ENCODE measurements at places on chromosomes 2 and 18.

DNA sequence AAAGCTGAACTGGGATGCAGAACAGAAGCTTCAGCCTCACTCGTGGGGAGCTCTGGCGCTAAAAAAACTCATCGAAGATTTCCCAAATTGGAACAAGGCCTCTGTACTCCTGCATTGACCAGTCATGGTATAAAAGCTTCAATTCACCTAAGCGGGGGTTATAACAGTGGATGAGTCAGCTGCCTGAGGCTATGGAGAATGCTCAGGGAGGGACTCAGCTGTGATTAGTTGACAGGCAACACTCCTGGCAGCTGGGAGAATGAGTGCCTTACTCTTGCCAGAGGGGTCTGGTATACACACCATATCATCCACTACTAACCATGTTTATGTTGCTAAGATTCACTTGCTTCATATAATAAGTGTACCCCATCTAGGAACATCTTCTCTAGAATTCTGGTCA is 350.6 kb upstream of the VRK2 start:
- no peak overlapping the region for H3K4me3 ChIP-seq
- H3K27ac ChIP-seq = no peak overlapping the region
- H3K27me3 ChIP-seq = no peaks in the 10 kb centered on the region

DNA sequence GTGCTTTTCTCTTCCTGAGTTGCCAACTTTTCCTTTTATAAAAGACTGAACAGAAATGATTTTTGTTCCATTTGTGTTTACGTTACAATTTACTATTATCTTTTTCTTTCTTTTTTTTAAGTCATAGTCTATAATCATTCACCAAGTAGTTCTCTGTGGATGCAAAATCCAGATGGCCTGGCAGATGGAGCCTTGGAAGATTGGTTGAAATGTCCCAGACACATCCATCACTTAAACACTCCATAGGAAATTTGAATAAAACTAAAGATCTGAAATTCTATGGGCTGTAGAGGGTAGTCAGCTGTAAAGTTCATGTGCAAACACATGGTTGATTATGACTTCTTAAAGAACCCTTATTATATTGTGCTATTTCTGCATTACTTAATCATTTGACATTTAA is 164.8 kb upstream of the DOCK10 start:
- no peaks in the 10 kb centered on the region for H3K36me3 ChIP-seq
- no peak overlapping the region for H3K4me3 ChIP-seq
- H3K27ac ChIP-seq = no peak overlapping the region
- H3K4me1 ChIP-seq = no peaks in the 10 kb centered on the region
- no peak for DNase-seq

DNA sequence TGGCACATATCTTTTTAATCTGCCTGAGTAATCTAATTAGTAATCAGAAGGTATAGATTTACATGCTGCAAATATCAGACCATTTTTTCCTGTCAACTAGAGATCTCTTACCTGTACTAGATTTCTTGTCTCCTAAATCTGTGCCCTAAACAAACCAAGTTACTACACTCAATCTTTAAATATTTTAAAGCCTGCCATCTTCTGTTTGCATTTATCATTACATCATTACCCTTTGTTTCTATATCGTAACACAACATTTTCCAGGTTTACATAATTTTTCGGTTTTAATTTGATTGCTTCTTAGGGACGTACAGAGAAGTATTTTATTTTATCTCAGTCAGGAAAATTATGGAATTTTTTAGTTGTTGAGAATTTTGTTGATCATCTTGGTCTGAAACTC is 25.7 kb downstream of the PSMA8 start:
- DNase-seq = no peak
- no peak overlapping the region for H3K4me3 ChIP-seq
- H3K27ac ChIP-seq = no peak overlapping the region
- no peaks in the 10 kb centered on the region for H3K4me1 ChIP-seq

- no peak for DNase-seq
- no peaks in the 10 kb centered on the region for H3K36me3 ChIP-seq
- H3K4me1 ChIP-seq = peaks cover 34% of the 10 kb centered on the region
- H3K27ac ChIP-seq = peak overlapping the region; percentile 89
These were observed 983 bp downstream of the MTX2 start for GRCh38 chr2:176270100-176270750.

- H3K4me3 ChIP-seq = no peak overlapping the region
- no peaks in the 10 kb centered on the region for H3K27me3 ChIP-seq
- no peak for DNase-seq
- no peak overlapping the region for H3K27ac ChIP-seq
- no peaks in the 10 kb centered on the region for H3K36me3 ChIP-seq
These were observed 10.7 kb upstream of the DSG3 start for GRCh38 chr18:31436825-31437224.

GRCh38 chr2:236107942-236108625 is 60.1 kb downstream of the GBX2 start:
- H3K27ac ChIP-seq = no peak overlapping the region
- H3K27me3 ChIP-seq = no peaks in the 10 kb centered on the region
- H3K4me1 ChIP-seq = no peaks in the 10 kb centered on the region

GRCh38 chr2:240670402-240670801 is 12.3 kb downstream of the AQP12B start:
- H3K27ac ChIP-seq = no peak overlapping the region
- no peaks in the 10 kb centered on the region for H3K36me3 ChIP-seq
- peaks cover 8% of the 10 kb centered on the region for H3K4me1 ChIP-seq
- H3K27me3 ChIP-seq = peaks cover 26% of the 10 kb centered on the region

GRCh38 chr2:122636097-122636496 is 880.6 kb downstream of the TSN start:
- H3K36me3 ChIP-seq = no peaks in the 10 kb centered on the region
- no peak for DNase-seq
- no peaks in the 10 kb centered on the region for H3K4me1 ChIP-seq
- H3K4me3 ChIP-seq = no peak overlapping the region

GRCh38 chr18:36449451-36449850 is 151.9 kb downstream of the FHOD3 start:
- no peak overlapping the region for H3K4me3 ChIP-seq
- H3K27ac ChIP-seq = no peak overlapping the region
- DNase-seq = no peak
- H3K36me3 ChIP-seq = no peaks in the 10 kb centered on the region

- H3K27ac ChIP-seq = no peak overlapping the region
- H3K36me3 ChIP-seq = no peaks in the 10 kb centered on the region
- no peaks in the 10 kb centered on the region for H3K27me3 ChIP-seq
- DNase-seq = peak; percentile 39
These were observed 74.4 kb upstream of the MAP4K4 start for GRCh38 chr2:101623031-101623521.

Data from stomach (tissue), 19 donors.